ENCODE measurements at places on chromosomes 3 and 15.

GRCh38 chr3:121155028-121155427 is 247.0 kb downstream of the STXBP5L start:
- DNase-seq = no peak

GRCh38 chr15:42820811-42821210 is 83.9 kb upstream of the CDAN1 start:
- no peak for DNase-seq

GRCh38 chr15:90414408-90415028 is 26.5 kb downstream of the IQGAP1 start:
- DNase-seq = no peak

- no peak for DNase-seq
Measured at GRCh38 chr3:128983293-128984069, 10.4 kb downstream of the CFAP92 start.

DNA sequence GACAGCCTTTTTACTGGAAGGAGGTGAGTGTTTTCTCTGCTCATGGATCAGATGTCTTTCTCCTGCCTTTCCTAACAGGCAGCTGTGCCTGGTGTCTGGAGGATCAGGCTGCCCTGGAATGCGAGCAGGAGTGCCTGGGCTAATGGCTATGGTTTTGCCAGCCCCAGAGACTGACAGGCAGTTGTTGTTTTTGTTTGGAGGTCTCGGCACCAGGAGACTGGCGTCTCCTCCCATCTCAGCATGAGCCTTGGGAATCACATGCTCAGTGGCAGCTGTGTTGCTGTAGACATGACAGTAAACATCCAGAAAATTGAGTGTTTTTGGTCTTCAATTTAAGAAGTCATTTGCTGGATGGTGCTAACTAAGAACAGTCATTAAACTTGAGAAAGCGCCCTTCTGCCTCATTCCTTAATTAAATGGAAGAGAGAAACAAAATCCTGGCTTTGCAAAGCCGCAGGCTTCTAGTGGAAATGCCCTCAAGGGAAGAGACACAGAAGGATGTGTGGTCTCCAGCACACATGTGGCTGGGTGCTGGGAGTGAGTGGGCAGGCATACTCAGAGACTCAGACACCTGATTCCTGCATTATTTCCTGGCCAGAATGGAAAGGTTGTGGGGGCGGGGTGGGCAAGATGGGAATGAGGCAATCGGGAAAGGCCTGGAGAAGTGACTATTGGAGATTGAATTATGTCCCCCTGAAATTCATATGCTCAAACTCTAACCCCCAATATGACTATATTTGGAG is 97.0 kb upstream of the NMNAT3 start:
- DNase-seq = peak; percentile 8

- DNase-seq = no peak
Measured at GRCh38 chr3:38190481-38190881, 25.1 kb downstream of the OXSR1 start.

- peak; percentile 78 for DNase-seq
Measured at GRCh38 chr15:76954744-76955143, 23.2 kb downstream of the RCN2 start.

- DNase-seq = no peak
Measured at GRCh38 chr3:128083396-128083795, 31.2 kb downstream of the SEC61A1 start.

DNA sequence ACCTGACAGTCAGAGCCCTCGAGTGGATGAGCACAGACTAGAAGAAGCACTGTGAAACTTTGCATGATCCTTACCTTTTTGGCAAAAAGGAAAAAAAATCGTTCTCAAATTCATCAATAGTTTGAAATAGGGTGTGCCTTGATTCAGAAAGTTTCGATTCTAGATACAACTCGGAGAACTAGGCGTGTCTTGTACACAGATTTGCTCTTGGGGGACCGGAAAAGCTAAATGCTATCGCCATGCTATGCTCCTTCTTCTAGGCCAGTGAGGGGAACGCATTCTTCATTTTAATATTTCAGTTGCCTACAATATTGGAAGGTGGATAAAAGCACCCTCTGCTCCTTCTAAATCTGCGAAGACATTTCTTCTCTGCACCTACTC is 25.0 kb downstream of the CD86 start:
- DNase-seq = no peak

- DNase-seq = no peak
Measured at GRCh38 chr3:11053926-11054503, 61.5 kb downstream of the SLC6A1 start.

DNA sequence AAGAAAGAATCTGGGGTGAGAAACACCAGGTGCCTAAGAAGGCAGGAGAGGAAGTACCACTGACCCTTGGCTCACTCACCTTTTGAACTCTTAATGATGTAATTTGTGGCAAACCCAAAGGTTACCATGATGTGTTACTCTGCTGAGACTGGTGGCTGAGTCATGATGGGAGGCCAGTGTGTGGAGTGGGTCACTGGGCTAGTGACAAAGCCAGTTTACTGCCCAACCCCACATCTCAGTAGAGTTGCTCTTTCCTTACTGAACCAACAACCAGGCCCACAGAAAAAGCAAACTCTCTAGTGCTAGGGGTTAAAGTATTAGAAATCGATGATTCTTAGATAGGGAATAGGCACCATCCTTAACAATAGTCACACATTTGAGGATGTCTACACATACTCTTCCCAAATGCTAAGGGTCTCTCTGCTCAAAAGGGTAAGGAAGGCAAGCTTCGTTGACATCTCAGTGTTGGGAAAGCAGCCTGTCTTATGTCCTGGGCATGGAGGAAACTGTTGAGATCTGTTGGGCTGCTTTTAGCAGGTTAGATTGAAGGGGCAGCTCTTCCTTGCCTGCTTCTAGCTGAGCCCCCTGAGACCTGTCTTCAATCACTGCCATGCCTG is 3.1 kb downstream of the RBP2 start:
- DNase-seq = no peak

GRCh38 chr15:35206060-35206675 is 121.1 kb upstream of the NANOGP8 start:
- DNase-seq = no peak

DNA sequence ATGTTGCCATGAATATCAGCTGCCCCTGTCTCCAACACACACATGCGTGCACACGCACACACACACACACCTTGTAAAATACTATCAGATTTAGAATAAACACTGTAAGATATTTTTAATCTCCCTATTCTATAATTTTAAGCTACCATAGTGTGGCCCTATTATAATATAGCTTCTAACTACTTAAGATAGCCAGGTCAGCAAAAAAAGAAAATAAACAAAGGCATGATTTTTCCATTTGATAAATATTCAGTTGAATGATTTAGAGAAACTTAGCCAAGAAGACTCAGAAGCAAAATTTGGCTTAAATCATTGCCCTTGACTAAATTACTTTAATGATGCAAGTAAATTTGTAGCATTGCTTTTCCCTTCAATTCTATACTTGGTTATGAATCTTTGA is 162.2 kb downstream of the ALCAM start:
- no peak for DNase-seq

DNA sequence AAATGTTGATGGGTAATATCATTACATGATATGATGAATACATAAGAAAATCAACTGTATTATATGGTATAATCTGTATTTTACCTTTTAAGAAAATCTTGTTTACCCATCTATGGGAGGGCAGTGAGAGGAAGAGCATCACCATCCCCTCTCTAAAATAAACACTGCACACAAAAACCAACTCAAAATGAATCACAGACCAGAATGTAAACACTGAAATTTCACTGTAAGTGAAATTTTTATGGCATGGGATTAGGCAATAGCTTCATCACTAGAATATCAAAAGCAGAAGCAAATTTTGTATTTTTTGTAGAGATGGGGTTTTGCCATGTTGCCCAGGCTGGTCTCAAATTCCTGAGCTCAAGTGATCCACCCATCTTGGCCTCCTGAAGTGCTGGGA is 26.2 kb downstream of the IFT80 start:
- no peak for DNase-seq

- DNase-seq = no peak
Measured at GRCh38 chr3:53238051-53238850, 17.6 kb downstream of the TKT start.

- no peak for DNase-seq
Measured at GRCh38 chr3:50170689-50171088, 15.6 kb downstream of the SEMA3F start.

DNA sequence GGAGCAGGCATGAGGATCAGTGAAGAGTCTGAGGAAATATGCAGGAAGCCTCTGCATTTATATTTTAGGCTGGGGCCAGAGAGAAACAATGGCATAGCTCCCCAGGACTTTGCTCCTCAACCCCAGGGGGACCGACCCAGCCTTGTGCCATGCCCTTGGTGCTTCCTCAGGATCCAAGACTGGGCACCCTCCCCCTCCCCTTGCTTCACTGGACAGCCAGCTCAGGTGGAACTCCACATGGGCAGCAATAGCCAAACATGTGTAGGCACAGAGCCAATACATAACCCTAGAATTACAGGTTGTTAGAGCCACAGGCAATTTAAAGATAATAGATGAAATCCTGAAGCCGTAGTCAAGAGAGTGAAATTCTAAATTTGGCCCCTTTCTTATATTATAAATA is 73.0 kb upstream of the ETV5 start:
- DNase-seq = no peak

GRCh38 chr3:74360406-74360805 is 254.1 kb downstream of the CNTN3 start:
- no peak for DNase-seq

GRCh38 chr3:188149587-188149986 is 4.4 kb upstream of the LPP start:
- no peak for DNase-seq
